ENCODE measurements at places on chromosomes 4 and X. TPM values are rescaled to one million over a fixed set of nuclear protein-coding genes. Genes with fewer than 3 reads are reported as not detected.
A peak's percentile ranks its signal among the peaks of the same experiment; 100 is the strongest.

DNA sequence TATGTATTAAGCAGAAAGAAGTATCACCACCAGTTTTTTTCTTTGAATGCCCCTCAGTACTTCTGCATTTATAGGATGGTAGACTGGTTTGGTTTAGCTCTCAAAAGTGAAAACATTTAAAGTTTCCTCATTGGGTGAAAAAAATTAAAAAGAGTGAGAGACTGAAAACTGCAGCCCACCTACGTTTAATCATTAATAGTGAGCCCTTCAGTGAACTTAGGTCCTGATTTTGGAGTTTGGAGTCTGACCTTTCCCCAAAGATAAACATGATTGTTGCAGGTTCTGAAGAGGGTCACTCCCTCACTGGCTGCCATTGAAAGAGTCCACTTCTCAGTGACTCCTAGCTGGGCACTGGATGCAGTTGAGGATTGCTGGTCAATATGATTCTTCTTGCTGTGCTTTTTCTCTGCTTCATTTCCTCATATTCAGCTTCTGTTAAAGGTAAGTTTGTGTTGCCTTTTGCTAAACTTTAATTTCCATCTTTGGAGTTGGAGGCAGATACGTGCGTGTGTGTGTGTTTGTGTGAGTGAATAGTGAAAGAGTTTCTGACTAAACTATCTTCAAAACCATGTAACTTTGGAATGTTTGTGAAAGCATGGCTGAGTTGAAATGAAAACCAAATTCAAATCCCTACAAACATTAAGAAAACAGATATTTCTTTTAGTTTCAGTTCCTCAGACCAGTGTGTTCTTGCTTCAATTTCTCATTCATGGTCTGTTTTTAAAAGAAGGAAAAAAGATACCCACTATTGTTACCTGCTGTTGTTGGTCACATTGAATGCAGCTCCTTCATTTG lies at the start of gene MTTP:
MTTP (plus strand) TSS at position 295 of the 795 bp plus-strand sequence; CDS start at position 381, 86 bp downstream.
- no peaks in the 10 kb centered on the region for H3K36me3 ChIP-seq
- H3K4me3 ChIP-seq, result no peak within 1 kb of the TSS
- peaks cover 3% of the 10 kb centered on the region for H3K4me1 ChIP-seq
- no peak for DNase-seq
- H3K27me3 ChIP-seq, result peaks cover 30% of the 10 kb centered on the region
- H3K27ac ChIP-seq, result no peak within 1 kb of the TSS

- H3K27ac ChIP-seq, result no peak overlapping the region
- H3K27me3 ChIP-seq, result no peaks in the 10 kb centered on the region
- peaks cover 6% of the 10 kb centered on the region for H3K36me3 ChIP-seq
These were observed 6.7 kb downstream of the BBS12 start for GRCh38 chr4:122739174-122739573.

GRCh38 chrX:78357342-78358055 lies 30.1 kb upstream of the CYSLTR1 start:
- no peaks in the 10 kb centered on the region for H3K27me3 ChIP-seq
- no peak overlapping the region for H3K4me3 ChIP-seq
- no peak overlapping the region for H3K27ac ChIP-seq
- no peaks in the 10 kb centered on the region for H3K4me1 ChIP-seq
- no peak for DNase-seq

- DNase-seq, result no peak
- H3K4me3 ChIP-seq, result no peak overlapping the region
- H3K36me3 ChIP-seq, result no peaks in the 10 kb centered on the region
- no peak overlapping the region for H3K27ac ChIP-seq
These were observed 52.2 kb upstream of the BLTP1 start for GRCh38 chr4:122099896-122100295.

DNA sequence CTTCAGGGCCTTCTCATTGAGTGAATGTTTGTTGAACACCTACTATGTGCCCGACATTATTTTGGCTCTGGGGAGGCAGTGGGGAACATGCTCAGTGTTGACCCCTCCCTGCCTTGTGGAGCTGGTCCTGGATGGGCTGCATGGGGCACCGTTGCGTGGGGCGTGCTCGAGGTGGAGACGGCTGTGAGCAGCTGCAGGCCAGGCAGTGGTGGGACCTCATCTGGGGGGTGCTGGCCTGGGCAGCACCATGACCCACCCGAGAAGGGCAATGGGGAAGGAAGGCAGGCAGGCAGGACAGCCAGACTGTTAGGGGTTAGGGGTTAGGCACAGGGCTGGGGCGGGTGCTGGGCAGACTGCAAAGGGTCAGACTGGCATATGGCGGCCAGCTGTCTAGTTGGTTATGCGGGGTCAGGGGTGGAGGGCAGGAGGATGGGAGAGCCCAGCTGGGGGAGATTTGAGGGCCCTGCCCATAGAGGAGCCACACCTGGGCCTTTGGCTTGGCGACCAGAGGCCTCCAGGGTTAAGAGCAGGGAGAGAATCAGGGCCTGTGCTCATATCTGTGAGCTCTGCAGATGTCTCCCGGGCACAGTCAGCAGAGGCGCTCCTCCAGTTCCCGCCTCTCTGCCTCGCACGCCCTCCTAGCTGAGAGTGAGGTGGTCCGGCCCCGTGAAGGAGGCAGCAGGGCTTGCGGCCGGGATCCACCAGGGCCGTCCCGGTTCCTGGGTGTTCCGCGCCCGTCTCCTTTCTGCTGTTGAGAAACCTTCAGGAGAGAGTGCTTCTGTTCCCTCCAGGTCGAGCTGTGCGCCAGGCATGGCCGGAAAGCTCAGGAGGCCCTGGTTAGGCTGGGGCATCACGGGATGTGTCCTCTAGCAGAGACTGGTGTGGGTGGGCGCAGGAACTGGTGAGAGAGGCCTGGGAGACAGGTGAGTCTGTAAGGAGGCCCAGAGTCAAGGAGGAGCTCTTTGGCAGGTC lies 73.3 kb downstream of the RGS12 start:
- no peak overlapping the region for H3K4me3 ChIP-seq
- peaks cover 20% of the 10 kb centered on the region for H3K4me1 ChIP-seq
- no peaks in the 10 kb centered on the region for H3K36me3 ChIP-seq
- no peak overlapping the region for H3K27ac ChIP-seq
- DNase-seq, result no peak
- peaks cover 24% of the 10 kb centered on the region for H3K27me3 ChIP-seq

GRCh38 chr4:3009422-3009821 lies 46.1 kb downstream of the GRK4 start:
- H3K36me3 ChIP-seq, result no peaks in the 10 kb centered on the region
- DNase-seq, result no peak
- no peak overlapping the region for H3K27ac ChIP-seq
- H3K4me1 ChIP-seq, result no peaks in the 10 kb centered on the region

DNA sequence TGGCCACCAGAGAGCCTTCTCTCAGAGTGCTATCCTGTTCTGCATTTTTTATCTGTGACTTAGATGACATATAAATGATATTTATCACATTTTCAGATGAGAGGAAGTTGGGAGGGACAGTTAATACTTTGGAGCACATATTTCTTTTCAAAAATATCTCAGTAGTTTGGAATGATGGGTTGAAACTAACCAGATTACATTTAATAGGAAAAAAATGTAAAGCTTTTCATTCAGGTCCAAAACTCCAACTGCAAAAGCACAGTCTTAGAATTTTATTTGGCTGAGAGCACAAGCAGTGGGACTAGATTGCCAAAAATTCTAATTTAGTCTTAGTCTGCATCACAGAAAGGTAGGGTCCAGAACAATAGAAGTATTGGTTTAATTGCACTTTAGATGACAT lies 248.2 kb upstream of the TEX13A start:
- H3K4me3 ChIP-seq, result no peak overlapping the region
- DNase-seq, result no peak
- H3K4me1 ChIP-seq, result no peaks in the 10 kb centered on the region
- no peak overlapping the region for H3K27ac ChIP-seq
- H3K27me3 ChIP-seq, result no peaks in the 10 kb centered on the region

- H3K36me3 ChIP-seq, result peaks cover 7% of the 10 kb centered on the region
- DNase-seq, result no peak
- peak within 1 kb of the TSS; percentile 65 for H3K4me3 ChIP-seq
- H3K27me3 ChIP-seq, result peaks cover 63% of the 10 kb centered on the region
These were observed at the start of gene TMEM271 for GRCh38 chr4:576245-576821. TSS of gene TMEM271 (minus strand) at chr4:576295. CDS start at chr4:576062, 233 bp downstream.

DNA sequence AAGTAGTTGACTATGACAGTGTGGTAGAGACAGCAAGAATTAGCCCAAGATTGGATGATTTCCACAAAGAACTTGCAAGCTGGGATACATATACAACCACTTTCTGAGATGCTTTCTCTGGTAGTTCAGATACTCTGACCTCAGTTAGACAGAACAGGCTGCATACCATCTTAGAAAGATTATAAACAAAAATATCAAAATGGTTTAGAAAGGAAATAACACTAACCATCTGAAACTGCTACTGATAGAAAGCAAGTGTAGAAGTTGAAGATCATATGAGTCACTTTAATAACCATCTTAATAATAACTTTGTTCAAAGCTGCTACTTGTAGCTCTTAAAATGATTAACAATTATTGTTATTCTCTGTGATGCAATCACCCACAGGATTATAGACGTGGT lies 255.4 kb upstream of the TTC29 start:
- DNase-seq, result no peak
- no peak overlapping the region for H3K4me3 ChIP-seq
- H3K27ac ChIP-seq, result no peak overlapping the region
- H3K36me3 ChIP-seq, result no peaks in the 10 kb centered on the region
- peaks cover 2% of the 10 kb centered on the region for H3K4me1 ChIP-seq
- H3K27me3 ChIP-seq, result no peaks in the 10 kb centered on the region

- peaks cover 3% of the 10 kb centered on the region for H3K4me1 ChIP-seq
- H3K27me3 ChIP-seq, result peaks cover 3% of the 10 kb centered on the region
- DNase-seq, result no peak
- H3K27ac ChIP-seq, result no peak overlapping the region
- no peaks in the 10 kb centered on the region for H3K36me3 ChIP-seq
These were observed 97.9 kb downstream of the CPZ start for GRCh38 chr4:8690216-8691150.

DNA sequence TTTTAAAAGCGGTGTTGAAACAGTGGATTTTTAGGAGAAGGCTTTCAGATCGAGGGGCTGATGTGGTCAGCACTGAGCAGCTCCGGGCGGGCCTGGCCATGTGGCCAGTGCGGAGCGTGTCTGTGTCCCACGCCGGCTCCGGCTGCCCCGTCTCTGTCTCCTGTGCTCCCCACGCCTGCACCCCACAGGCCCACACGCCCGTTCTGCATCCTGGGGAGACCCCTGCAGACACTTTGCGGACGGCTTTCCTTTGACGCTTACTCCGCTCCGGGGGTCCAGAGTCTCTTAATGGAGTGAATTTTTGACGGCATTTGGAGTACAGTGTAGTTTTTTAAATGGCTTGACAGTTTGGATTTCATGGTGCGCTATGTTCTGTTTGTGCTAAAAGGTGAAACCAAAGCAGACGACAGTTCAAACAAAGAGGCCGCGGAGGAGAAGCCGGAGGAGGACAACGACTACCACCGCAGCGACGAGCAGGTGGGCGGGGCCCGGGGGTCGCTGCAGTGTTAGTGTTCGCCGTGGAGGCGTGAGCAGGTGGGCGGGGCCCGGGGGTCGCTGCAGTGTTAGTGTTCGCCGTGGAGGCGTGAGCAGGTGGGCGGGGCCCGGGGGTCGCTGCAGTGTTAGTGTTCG lies 38.7 kb downstream of the PCGF3 start:
- H3K27me3 ChIP-seq, result no peaks in the 10 kb centered on the region
- H3K4me1 ChIP-seq, result peaks cover 1% of the 10 kb centered on the region
- H3K36me3 ChIP-seq, result peaks cover 8% of the 10 kb centered on the region
- no peak overlapping the region for H3K4me3 ChIP-seq
- no peak overlapping the region for H3K27ac ChIP-seq

DNA sequence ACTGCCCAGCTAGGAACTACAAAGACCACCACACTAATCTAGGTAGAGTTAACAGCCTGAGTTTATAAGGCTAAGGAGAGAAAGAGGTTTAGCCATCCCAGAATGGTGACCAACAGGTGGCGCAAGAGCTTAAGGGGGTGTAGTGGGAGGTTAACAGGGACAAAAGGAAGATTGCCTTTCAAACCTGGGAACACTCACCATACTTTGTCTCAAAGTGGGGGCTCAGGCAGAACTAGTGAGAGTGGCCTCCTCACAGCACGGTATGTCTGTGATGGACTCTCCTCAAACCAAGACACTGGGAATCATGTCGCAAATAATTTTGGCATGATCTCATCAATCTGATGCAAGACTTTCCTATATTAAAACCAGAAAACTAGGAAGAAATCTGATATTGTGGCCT lies 23.4 kb downstream of the CCNI start:
- H3K4me3 ChIP-seq, result no peak overlapping the region
- DNase-seq, result peak; percentile 53
- H3K27me3 ChIP-seq, result no peaks in the 10 kb centered on the region
- H3K27ac ChIP-seq, result peak overlapping the region; percentile 36
- peaks cover 6% of the 10 kb centered on the region for H3K4me1 ChIP-seq

DNA sequence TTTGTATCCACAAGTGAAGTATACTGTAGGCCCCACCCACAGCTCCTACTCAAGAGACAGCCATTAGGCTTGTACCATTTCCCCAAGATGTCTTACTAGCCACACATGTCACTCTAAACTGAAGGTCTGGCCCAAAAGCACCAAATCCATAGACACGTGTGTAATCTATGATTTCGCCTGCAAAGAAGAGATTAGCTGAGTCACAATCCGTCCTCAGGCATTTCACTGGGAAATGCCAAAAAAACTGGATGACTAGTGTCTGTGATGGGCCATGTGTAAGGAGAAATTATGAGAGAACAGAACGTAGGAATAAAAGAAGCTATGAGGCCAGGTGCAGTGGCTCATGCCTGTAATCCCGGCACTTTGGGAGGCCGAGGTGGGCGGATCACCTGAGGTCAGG lies 21.9 kb upstream of the RP2 start:
- H3K27ac ChIP-seq, result no peak overlapping the region
- H3K4me3 ChIP-seq, result no peak overlapping the region
- no peaks in the 10 kb centered on the region for H3K4me1 ChIP-seq
- H3K27me3 ChIP-seq, result peaks cover 4% of the 10 kb centered on the region
- H3K36me3 ChIP-seq, result no peaks in the 10 kb centered on the region

DNA sequence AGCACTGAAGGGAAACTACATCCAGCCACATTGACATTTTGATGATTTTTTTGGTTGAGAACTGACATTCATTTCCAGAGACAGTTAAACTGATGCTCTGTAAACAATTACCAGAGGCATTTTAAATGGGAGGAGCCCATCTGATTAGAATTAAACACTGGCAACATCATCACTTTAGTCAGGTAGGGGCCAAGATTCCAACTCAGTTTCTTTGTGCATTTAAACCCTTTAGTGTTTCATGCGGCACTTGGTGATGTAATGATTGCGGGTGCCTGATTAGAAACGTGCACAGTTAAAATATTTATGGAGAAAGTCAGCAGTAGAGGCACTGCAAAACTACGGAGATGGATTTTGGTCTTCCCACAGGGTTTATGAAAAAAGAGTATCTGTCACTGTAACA lies 16.1 kb downstream of the TNIP3 start:
- no peak for DNase-seq
- H3K36me3 ChIP-seq, result peaks cover 13% of the 10 kb centered on the region
- no peak overlapping the region for H3K4me3 ChIP-seq
- H3K4me1 ChIP-seq, result peaks cover 15% of the 10 kb centered on the region
- no peaks in the 10 kb centered on the region for H3K27me3 ChIP-seq
- no peak overlapping the region for H3K27ac ChIP-seq

- H3K4me3 ChIP-seq, result no peak overlapping the region
- peaks cover 27% of the 10 kb centered on the region for H3K4me1 ChIP-seq
- H3K27ac ChIP-seq, result peak overlapping the region; percentile 44
- H3K36me3 ChIP-seq, result peaks cover 18% of the 10 kb centered on the region
These were observed 19.2 kb downstream of the PI4K2B start for GRCh38 chr4:25253071-25253445.

GRCh38 chrX:29858714-29859113 lies 356.6 kb upstream of the MAGEB2 start:
- H3K36me3 ChIP-seq, result no peaks in the 10 kb centered on the region
- no peak for DNase-seq
- H3K27ac ChIP-seq, result no peak overlapping the region
- H3K4me1 ChIP-seq, result no peaks in the 10 kb centered on the region
- H3K27me3 ChIP-seq, result no peaks in the 10 kb centered on the region

The TKTL1 gene
- total RNA-seq, result 1.2 TPM

The CT83 gene
- not detected for total RNA-seq

The SPP1 gene
- total RNA-seq, result 19.4 TPM

The IL1RAPL2 gene
- not detected for total RNA-seq

The TSPAN7 gene
- total RNA-seq, result not detected

The AKAP4 gene
- total RNA-seq, result not detected

The KCNIP4 gene
- not detected for total RNA-seq

Data from activated naive CD8-positive, alpha-beta T cell treated with anti-CD3 and anti-CD28 coated beads, Interleukin-2, amount 10 ng/mL, durations not matched to agents 7 days and 5 days (primary cell).